HFF-Myc (cell line): ENCODE measurements at places on chromosomes 1 and 21.

DNA sequence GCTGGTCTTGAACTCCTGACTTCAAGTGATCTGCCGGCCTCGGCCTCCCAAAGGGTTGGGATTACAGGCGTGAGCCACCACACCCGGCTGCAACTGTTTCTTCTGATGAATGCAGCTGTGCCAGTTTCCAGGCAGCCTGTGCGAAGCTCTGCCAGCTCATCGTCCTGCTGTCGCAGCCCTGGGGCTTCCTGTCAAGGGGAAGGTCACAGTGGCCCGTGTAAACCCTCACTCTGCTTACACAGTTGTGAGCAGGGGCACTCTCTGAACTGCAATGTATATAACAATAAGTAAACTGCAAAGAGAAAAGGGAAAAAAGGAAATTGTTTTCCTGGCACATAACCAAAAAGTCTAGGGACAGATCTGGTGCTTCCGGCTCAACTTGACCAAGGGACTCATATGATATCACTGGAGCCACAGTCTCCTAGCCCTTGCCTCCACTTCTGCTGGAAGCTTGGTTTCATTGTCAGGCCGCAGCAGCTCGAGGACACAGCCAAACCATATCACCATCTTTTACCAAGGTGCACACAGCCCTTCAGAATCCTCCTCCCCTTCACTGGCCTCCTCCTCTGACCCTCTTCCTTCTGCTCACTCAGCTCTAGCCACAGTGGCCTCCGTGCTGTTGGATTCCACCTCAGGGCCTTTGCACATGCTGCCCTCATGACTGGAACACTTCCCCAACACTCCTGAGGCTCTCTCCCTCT is 22.8 kb upstream of the LBR start:
- DNase-seq = no peak

- no peak for DNase-seq
Observed at GRCh38 chr1:46436844-46437243, 42.7 kb downstream of the FAAH start.

DNA sequence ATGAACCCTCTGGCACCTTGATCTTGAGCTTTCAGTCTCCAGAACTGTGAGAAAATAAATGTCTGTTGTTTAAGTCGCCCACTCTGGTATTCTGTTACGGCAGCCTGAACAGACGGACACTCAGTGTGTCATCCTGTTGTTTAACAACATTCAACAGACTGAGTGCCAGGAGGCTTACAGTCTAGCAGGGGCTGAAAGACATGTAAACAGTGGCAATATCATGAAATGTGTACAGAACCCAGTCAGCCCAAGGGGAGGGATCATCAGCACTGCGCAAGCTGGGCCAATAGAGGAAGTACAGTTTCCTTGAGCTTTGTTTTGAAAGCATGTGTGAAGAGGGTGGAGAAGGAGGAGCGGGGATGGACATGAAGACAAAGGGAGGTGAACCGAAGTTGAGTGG is 13.6 kb downstream of the DIP2A start:
- no peak for DNase-seq

DNA sequence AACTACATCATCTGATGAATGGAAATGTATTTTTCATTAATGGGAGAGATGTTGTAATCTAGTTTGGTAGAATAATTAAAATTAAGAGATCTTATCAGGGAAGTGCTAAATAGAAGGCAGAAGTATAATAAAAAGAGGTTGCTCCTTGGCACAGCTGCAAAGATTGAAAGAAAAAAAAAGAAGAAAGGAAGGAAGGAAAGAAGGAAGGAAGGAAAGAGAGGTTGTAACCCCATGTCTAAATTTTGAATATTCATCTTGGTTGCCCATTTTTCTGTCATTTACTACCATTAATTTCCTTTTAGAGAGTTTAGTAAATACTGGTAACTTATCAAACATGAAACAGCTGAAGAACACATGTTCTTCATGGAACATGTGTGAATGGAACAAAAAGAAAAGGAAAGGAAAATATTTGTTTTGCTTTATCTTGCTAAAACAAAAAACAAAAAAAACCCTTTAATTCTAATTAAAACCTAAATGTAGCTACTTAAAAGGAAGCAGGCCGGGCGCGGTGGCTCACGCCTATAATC is 10.5 kb upstream of the MDM4 start:
- DNase-seq = no peak

DNA sequence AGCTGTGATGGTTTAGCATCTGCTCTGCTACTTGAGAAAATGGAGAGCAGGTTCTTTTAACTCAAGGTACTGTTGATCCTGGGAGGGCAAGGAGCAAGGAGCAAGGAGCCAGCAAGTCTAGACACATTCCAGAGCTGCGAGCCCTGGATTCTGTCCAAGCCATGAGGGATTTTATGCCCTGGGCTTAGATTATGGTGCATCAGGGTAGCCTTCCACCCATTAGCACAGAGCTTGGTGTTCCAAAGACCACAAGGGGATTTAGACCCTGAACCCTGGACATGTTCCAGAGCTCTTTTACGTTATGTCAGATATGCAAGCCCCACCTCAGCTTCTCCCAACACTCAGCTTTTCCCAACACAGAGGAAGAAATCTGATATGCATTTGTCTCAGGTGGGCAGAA is 2.0 kb upstream of the OR14I1 start:
- no peak for DNase-seq

DNA sequence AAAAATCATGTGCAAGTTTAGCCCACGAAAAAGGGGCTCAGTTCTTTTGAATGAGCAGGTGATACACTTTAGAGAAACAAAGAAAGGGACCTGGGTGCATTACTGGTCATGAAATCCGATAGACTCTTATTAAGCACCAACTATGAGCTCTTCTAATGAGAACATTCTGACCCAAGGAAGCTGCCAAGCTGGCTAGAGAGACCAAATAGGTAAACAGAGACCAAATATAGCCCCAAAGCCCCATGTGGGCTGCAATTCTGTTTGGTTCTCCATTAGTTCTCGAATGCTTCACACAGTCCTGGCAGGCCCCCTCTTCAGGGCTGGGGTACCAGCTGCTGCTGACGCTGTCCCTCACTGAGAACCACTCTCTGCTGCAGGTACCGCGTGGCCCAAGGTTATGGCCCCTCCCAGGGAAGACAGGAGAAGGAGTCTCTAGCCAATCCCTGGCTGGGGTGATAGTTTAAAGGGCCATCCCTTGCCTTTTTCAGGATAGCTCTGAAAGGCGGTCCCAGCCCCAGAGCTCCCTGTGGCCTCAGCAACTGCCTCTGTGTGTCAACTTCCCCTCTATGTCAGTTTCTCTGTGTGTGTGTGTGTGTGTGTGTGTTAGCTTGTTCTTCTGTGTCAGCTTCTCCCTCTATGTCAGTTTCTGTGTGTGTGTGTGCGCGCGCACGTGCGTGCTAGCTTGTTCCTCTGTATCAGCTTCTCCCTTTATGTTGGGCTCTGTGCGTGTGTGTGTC is 7.1 kb upstream of the UBXN10 start:
- DNase-seq = no peak

DNA sequence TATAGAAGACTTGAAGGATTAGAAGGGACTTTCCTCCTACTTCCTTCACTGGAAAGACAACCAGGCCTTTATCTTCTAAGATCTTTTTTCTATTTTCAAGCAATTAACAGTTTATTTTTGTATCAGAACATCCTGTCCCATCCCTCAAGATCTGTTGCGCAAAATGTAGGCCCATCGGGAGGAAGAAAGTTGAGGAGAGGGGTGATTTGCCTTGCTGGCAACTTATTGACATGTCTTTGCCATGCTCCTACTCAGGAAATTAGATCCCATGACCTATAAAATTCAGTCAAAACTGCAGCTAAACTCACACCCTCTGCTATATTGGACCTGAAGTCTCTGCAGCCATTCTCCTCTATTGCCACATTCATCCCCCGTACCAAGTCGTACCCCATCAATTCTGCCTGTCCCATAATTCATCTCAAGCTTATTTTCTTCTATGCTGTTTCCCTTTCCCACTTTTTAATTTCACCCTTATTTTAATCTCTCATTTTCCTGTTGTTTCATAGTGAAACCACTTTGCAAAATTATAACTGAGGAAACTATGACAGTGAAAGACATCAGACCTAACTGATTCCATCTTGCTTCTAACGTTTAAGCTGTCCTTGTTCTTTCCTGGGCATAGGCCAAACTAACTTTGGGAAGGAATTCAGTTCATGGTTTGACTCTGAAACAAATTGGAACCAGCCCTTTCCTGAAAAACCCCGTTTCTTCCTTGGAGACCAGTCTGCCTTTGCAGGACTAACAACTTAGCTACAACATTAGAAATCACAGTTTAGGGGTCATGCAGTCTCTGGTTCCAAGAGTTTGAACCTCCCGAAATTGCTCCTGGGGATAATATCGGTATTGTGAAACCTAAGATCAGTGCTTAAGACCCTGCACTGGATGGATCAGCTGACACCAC is 195.7 kb upstream of the PTBP2 start:
- DNase-seq = no peak

- no peak for DNase-seq
Observed at GRCh38 chr21:41374867-41375533, 13.2 kb downstream of the MX2 start.

- DNase-seq = no peak
Observed at GRCh38 chr21:43299441-43300277, 127.3 kb downstream of the SIK1 start.

DNA sequence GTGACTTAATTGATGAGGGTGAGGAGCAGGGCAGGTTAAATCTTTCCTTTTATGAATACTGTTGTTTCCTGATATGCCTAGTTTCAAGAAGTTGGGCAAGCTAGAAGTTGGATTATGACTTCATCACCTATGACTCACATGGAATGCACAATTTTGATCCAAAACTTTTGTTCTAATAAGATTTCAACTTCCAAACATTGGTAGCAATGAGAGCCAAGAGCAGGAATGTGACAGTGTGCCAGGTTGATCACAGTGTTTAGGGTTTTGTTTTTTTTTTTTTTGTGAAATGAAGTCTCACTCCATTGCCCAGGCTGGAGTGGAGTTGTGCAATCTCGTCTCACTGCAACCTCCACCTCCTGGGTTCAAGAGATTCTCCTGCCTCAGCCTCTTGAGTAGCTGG is 349.4 kb downstream of the DUSP10 start:
- DNase-seq = peak; percentile 37

DNA sequence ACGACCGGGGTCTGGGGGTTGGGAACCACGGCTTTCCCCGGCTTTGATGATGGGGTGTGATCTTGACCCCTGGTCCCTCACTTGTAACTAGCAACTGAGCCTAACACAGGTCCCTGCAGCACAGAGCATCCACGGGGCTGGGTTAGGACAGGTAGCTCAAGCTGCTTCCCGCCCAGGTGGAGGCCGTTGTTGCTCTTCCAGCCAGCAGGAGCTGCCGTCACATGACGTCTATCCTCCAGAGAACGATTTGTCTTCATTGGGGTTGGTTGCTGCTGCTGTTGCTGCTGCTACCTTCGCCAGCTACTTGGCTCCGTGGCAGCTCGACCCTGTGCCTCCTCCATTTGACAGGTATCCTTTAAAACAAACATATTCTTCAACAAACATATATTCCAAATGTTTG is 74.3 kb upstream of the ADAR start:
- DNase-seq = no peak

DNA sequence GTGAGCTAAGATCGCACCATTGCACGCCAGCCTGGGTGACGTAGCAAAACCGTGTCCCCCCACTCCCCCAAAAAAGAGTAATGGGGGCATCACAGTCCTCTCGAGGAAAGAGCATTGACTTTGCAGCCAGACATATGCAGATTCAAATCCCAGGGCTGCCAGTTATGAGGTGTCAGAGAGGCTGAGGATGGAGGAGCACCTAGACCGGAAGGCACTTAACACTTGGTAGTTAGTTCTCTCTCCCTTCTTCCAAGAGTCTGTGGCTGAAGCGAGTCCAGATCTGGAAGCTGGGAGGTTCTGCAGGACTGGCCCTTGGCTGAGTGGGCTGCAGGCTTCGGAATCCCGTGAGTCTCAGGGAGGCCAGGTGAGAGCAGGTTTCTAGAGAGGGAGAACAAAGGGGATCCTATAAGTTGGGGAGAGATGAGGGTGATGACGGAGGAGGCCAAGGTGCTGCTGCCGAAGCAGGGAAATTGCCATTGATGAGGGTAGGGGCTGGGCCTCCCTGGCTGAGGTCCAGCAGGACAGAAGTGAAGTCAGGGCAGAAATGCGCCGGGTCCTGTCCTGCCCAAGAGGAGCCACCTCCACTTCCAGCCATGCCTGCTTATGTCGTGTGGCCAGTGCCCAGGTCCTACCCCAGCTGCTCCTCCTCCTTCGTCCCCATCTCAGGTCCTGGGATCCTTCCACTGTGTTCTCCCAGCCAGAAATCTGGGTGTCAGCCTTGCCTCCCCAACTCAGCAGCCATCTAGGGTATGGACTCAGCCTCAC is 13.3 kb upstream of the SPOCD1 start:
- no peak for DNase-seq

DNA sequence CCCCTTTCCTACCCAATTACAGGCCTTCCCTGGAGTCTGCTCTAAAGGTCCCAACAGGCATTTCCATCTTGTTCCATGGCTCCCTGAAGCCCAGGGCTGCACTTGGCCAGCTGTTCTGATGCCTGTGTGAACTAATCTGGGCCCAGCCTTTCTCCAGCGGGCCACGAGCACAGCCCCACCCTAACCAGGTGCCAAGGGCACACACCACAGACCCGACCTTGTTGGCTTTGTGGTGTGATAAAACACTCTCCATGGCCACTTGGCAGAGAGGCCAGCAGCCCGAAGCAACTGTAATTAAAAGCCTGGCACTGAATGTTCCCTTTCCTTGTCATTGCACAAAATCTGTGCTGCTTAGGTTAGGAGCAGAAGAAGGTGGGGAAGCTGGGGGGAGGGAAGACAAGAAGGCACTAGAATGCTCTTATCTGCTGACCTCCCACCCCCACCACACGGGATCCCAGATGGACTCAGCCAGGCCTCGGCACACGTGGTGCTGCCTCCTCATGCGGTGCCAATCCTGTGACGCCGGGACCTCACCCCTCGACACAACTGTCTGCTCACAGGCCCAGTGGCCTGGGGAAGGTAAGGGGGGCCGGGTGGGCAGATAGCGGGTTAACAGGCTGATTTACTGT is 9.9 kb downstream of the HCRTR1 start:
- no peak for DNase-seq

DNA sequence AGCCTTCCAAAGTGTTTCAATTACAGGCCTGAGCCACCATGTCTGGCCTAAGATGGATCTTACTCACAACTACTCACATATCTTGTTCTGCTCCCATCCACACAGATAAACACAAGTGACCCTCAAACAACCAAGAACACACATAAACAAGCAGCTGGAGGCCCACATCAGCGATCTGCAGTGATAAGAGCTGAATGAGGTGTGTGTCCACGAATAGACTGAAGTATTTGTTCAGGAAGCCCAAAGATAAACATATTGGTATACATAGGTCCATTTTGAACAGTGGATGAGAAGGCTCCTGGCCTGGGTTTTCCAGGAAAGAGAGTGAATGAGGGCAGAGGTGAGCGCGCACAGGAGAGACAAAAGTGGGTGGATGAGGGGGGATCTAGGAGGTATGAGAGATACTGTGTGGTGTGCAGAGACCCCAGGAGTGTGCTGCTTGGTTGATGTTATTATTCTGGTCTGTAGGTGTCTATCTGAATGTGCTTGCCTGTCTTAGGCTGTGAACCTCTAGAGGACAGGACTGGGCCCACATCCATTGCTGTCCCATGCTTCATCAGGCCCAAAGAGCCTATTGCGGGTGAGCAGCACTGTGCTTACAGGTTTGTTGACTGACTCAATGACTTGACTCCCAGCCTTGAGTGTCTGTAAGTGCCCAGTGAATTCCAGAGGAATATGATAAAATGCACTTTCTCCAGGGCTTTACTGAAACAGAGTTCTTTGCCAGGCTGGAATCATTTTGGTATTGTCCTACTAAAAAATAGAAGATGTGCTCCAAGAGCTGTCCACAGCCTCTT is 79.9 kb upstream of the ATP1A1 start:
- no peak for DNase-seq

- DNase-seq = no peak
Observed at GRCh38 chr1:152348447-152348846, 11.4 kb downstream of the FLG2 start.
